ENCODE measurements at places on chromosomes 12 and 14. TPM values are rescaled to one million over a fixed set of nuclear protein-coding genes. Genes with fewer than 3 reads are reported as not detected.
A peak's percentile ranks its signal among the peaks of the same experiment; 100 is the strongest.

KRT77 gene
- not detected for total RNA-seq

NR4A1 gene
- total RNA-seq = 5.3 TPM

MGP gene
- total RNA-seq = 2.0 TPM

AKAP3 gene
- 4.1 TPM for total RNA-seq

SYT1 gene
- total RNA-seq = 174 TPM

PLEKHD1 gene
- 0.41 TPM for total RNA-seq

ORAI1 gene
- 1.6 TPM for total RNA-seq

DEGS2 gene
- total RNA-seq = 0.41 TPM

GRCh38 chr14:49303946-49304516 is 282.1 kb downstream of the RPS29 start:
- DNase-seq = peak; percentile 18

DNA sequence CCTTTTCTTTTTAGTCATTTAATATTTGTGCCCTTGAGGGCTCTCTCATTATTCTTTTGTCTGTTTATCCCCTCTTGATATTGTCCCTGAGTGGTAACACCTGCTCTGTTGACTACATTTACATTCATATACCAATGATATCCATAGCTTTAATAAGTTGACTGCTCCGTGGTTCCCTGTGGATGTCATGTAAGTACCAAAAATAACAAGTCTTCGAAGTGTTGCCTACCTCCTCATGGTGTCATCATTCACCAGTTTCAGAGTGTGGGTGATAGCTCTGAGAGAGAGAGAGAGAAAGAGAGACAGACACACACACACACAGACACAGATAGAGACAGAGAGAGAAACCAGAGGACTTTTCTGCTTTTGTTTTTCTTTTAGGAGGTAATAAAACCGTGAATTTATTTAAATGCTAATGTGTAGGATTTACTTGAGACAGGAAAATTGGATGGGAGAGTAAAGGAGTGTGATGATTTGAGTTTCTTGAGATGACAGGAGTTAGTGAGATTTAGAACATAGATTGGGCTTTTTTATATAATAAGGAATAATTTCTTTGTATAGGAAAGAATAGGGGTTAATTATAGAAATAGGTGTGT is 52.2 kb downstream of the PAPOLA start:
- DNase-seq = no peak

GRCh38 chr12:26271889-26272492 is 76.6 kb downstream of the SSPN start:
- peak; percentile 13 for DNase-seq

DNA sequence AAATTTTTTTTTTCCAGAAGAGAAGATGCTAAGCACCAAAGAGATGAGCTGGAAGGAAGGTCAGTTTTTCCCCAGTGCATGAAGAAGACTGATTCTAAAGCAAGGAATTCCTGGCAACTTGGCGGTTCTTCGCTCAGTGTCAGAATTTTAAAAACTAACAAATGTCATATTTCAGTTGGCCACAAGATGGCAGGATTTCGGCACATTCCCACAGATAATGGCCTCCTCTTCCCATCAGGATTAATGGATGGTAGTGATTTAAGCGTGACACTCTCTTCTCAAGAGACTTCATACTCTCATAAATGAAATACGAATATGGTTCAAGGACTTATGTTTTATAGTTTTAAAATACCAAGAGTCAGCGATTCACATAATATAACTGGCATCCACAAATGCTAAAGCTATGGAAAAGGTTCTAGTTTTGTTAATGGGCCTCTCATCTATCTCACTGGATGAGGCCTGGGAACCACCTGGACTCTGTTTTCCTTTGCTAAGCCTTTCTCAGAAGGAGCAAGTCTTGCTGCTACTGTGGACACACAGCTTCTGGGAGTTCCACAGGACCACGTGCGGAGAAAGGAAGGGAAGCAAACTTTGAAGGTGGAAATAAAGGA is 46.1 kb upstream of the PTPRO start:
- peak; percentile 8 for DNase-seq

GRCh38 chr12:49854976-49855375 is 12.1 kb upstream of the BCDIN3D start:
- no peak for DNase-seq

- DNase-seq = no peak
These were observed 113.3 kb upstream of the CAND1 start for GRCh38 chr12:67155863-67156262.

DNA sequence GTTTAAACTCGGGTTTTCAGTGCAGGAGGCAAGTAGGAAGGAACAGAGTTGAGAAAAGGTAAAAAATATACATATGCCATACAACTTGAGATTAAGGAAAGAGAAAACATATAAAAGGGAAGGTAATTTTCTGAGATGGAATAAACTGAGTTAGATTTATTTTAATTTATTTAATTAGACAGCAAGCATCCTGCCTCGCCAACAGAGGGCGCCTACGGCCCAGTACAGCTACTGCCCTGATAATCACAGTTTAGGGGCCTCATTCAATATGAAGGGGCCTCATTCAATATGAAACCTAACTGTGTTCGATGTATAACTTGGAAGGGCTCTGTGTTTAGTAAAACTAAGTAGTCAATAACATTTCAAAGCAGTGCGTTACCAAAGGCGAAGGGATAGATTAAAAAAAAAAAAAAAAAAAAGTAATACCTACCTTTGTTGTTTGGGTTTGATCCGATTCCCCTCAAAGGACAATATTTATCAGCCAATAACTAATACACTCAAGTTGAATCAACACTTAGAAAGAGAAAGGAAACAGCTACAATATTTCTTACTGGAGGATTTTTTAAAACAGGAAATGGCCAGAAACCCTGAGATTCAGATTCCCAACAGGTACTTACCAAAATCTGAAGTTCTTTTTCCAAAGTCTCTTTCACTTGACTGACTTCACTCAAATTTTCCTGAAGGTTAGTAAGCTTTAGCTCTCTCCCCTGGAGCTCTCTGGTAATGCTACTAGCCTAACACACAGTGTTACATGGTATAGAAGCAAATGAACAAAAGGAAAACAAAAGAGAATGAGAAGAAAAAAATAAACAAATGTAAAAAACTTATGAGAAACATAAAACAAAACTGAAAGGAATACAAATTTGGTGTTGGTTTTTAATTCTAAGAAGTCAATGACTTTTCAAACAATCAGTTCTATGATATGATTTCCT is 70.0 kb upstream of the VPS33A start:
- DNase-seq = no peak

DNA sequence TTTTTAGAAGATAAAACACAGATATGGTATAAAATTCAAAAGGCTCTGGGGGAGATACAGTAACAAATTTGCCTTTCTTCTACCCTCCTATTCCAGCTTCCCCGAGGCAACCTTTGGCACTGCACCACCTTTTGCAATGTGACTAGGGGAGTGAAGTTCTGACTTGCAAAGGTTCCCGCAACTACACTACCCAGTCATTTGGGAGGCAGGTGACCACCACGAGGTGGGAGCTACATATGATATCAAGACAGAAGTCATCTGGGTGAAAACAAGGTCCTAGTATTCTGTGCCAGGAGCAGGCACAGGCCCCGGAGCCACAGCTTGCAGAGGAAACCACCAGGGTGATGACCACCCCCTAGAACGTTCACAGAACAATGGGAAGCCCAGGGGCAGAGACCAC is 141.5 kb downstream of the TTC7B start:
- DNase-seq = no peak

GRCh38 chr12:15240898-15241297 is 19.7 kb upstream of the RERG start:
- DNase-seq = no peak

DNA sequence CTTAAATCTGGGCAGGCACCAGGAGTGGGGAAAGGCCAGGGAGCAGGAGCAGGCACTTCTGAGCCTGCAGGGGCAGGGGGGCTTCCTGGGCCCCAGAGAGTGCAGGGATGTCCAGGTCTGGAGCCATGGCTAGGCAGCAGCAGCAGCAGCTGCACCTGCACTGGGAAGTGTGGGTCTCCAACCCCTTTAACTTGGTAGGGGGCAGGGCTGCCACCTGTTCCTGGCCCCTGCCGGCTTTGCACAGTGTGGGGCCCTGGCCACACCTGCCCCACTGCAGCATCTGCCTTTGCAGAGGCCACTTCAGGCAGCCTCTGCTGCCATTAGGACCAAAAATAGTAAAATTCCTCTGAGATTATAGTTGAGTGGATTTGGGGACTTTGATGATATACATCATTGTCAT is 138.5 kb downstream of the SLC16A7 start:
- no peak for DNase-seq

DNA sequence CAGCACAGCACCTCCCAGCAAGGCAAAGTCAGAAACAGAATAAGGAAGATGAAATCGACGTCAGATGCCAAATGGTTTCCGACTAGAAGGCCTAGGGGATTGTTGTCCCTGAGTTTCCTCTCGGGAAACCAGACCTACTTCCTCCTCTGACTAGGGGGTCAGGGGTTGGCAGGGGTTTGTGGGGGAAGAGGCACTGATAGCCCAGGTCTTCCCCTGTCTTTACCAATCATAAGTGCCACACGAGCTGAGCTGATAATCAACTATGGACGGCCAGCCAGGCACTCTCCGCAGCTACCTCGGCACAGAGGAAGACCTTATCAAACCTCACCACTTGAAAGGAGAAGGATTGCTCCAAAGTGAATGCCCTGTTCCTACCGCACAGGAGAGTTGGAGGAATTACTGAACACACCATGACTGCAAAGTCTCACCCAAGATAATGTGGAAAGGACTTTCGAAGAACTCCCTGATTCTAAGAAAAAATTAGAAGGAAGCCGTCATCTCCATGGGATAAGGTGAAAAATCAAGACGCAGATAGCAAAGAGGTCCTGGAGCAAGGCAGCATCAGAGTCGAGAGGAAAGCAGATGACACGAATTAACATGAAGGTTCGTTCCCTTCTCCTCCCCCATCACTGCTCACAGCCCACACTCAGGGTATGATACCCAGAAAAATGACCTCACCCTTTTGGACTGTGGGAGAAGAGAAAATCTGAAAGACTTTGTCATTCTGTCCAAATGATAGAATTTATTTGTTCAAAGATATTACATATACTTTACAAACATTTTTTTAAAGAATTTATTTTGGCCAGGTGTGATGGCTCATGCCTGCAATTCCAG is 77.7 kb upstream of the MED13L start:
- DNase-seq = no peak

DNA sequence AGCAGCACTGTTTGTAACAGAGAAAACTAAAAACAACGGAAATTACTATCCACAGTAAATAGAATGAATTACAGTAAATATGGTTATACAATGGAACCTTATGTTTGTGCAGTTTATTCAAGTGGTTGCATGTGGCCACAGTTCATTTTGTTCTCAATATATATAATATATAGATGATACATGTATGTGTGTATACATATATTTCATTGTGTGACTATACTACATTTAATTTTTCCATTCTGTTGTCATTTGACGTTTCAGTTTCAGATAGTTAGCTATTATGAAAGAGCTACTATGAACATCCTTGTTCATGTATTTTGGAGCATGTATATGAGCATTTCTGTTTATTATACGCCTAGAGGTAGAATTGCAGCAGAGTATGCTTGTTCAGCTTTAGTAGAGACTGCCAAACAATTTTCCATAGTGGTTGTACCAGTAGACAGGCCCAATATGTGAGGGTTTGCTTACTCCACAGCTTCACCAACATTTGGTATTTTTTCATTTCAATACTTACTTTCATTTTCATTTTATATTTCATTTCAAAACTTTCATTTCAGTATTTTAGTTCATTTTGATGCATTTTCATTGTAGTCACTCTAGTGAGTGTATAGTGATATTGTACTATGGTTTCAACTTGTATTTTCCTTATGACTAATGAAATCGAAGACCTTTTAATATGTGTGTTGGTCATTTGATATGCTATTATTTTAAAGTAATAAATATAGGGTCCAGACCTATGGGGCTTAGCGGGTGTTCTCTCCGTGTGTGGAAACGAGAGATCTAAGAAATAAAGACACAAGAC is 141.5 kb upstream of the FGD4 start:
- DNase-seq = no peak

DNA sequence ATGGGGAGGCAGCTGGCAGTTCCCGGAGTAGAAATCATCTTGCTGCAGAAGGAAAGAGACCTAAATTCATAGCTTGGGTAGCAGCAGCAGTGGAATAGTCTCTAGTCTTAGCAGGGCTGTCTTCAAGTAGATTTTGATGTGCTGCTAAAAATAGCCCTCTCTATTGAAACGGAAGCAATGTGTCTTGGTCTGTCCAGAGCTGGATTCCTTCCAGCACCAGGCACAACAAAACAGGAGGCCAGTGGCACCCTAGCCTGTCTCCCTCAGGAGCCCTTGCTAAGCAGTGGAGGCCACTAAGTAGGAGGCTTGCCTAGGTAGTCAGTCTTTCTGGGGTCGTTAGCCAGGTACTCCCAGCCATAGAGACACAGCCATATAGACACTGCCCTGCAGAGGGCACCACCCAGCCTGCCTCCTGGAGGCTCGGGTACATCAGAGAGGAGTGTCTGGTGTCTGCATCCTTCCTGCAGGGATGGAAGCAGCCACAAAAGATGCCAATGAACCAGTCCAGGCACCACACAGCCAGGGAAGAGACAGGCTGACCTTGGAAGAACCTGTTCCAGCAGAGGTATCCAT is 97.5 kb downstream of the CRACR2A start:
- DNase-seq = peak; percentile 28

- DNase-seq = no peak
These were observed 5.7 kb upstream of the STYX start for GRCh38 chr14:52724360-52724644.

- DNase-seq = no peak
These were observed 65.5 kb upstream of the BEGAIN start for GRCh38 chr14:100652744-100653143.

DNA sequence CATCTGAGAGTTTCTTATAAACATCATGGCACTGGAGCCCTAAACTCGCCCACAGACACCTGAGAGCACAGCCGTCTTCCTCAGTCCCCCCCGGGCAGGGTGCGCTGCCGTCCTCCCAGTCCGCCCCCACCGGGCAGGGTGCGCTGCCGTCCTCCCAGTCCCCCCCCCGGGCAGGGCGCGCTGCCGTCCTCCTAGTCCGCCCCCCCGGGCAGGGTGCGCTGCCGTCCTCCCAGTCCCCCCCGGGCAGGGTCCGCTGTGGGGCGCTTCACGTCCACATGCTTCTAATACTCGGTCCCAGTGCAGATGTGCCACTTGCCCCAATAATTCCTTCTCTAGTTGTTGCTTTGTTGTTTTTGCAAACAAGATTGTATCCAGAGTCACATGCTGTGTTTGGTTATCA is 6.9 kb upstream of the ADSS1 start:
- no peak for DNase-seq

DNA sequence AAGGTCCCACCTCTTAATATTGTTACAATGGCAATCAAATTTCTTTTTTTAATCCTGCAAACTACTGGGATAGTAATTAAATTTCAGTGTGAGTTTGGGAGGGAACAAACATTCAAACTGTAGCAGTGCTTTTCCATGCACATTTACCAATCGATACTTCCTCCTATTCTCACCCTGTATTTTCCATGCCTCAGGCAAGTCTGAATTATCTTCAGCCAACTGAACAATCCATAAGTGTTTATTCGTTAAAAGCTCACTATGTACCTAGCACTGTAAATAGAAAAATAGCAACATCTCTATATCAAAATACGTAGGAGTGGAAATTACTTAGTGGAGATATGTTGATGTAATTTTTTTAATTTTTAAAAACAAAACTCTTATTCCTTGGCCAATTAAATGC is 43.5 kb downstream of the CCDC177 start:
- no peak for DNase-seq

- DNase-seq = no peak
These were observed 2.6 kb downstream of the PPP2R5C start for GRCh38 chr14:101763941-101764709.

Data from frontal cortex (tissue), 4 donors.